ENCODE measurements at places on chromosomes 6 and 20.

GRCh38 chr20:1330075-1330830 lies 1.3 kb upstream of the SDCBP2 start:
- DNase-seq: no peak

DNA sequence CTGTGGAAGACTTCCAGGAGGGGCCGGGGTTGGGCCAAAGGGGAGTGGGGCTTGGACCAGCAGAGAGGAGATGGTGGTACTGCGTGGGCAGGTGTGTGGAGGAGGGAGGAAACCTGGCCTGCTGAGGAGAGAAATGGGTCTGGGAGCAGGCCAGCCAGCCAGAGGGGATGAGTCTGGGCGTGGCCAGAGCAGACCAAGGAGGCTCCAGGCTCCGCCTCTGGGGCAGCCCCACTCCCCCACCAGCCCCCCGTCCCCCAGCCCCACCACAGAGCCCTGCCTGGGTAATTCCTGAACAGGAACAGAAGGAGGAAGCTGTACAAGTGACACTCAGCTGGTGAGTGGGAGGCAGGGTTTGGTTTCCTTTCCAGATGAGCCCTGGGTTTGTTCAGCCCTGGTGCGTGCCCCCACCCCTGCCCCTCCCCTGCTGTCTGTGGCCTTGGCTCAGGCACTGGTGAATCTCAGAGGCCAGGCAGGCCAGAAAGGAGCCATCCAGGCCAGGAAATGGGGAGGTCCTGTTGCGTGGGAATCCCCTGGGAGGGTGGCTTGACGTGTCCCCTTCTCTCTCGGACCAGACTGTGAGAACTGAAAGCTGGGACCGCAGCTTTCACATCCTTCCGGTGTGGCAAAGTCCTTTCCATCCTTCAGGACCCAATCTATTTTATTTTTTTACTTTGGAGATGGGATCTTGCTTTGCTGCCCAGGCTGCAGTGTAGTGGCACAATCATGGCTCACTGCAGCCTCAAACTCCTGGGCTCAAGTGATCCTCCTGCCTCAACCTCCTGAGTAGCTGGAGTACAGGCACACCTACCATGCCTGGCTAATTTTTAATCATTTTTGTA lies 9.4 kb upstream of the SRC start:
- no peak for DNase-seq

DNA sequence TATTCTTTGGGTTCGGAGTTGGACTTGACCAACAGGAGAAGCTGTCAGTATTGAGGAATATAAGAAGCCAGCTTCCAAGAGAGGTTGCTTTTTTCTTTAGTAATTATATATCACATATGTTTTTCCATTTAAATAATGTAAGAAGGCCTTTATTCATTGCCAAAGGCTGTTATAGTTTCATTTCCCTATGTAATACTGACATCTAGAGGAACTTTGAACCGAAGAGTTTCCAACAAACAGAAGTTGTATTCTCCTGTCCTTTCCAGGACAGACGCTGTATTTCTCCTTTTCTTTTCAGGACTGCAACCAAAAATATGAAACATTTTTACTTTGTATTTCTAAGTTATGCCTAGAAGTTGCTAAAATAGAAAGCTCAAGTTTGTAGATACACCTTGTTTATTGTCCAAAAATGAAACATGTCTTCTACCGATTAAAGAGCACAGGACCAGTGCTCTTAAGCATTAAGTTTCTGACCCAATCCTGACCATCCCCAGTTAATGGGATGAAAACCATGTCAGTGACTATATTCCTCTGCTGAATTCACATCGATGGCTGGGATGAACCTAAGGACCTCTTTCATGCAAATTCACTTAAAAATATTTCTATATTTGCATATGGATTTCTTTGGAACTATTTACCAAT lies 55.1 kb downstream of the MYLK4 start:
- no peak for DNase-seq

DNA sequence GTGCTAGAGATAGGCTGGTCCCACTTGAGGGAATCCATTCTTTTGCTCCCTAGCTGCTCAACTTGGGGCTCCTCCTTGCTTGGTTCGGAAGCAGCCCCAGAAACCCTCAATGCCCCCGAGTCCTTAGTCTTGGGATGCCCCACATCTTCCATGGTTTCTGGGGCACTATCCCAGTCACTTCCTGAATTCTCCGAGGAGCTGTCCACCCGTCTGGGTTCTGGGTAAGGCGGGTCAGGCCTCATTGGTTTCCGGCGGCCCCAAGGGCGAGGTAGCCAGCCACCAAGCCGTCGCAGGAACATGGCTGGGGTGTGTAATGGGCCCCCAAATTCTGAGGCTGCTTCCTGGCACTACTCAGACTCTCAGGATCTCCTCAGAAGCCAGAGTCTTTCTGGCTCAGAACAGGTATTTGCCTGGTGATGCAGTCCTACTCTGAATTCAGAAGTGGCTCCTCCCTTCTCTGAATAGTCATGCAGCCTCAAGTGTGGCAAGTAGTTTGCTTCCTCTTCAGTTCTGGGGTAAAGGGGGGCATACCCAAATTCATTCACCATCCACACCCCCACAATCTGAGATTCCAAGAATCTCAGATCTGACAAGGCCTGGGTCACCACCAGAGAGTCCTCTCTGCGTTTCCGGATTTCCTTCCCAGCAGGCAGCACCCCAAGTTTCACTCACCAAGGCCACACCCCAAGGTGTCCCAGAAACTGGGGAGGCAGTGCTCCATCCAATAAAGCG lies 763 bp downstream of the C6orf47 start:
- no peak for DNase-seq

DNA sequence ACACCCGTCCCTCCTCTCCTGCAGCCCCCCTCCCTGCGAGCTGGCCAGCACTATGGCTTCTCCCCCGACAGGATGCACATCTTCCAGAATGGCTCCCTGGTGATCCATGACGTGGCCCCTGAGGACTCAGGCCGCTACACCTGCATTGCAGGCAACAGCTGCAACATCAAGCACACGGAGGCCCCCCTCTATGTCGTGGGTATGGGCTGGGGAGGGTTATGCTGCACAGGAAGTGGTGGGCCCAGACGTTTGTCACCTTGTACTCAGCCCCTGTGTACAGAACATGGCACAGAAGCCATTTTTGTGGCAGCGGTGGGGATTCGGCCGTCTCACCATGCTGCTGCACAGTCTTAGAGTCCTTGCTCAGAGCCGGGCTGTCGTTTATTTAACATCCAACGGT lies 29.0 kb upstream of the SRF start:
- no peak for DNase-seq

- DNase-seq: no peak
Measured at GRCh38 chr6:110430236-110430635, 14.9 kb upstream of the DDO start.

GRCh38 chr6:56259234-56260077 lies 12.1 kb upstream of the COL21A1 start:
- no peak for DNase-seq

DNA sequence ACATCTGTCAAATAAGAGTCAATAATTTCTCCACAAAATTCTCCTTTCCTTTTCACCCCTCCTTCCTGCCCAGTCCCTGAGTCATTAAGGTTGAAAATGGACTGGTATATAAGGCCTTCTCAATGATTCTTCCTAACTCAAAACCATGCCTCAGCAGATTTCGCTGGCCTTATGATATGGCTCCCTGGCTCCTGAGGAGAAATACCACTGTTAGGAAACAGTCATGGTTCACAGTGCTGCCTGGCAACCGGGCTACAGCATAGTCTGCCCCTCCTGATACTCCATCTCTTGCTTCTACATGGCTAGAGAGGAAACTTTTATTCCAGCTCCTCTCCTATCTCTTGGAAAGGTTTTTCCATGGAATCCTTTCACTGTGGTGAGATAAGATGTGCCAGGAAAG lies 4.7 kb downstream of the UBE2J1 start:
- DNase-seq: no peak

GRCh38 chr6:11637266-11637665 lies 99.7 kb downstream of the TMEM170B start:
- DNase-seq: no peak

DNA sequence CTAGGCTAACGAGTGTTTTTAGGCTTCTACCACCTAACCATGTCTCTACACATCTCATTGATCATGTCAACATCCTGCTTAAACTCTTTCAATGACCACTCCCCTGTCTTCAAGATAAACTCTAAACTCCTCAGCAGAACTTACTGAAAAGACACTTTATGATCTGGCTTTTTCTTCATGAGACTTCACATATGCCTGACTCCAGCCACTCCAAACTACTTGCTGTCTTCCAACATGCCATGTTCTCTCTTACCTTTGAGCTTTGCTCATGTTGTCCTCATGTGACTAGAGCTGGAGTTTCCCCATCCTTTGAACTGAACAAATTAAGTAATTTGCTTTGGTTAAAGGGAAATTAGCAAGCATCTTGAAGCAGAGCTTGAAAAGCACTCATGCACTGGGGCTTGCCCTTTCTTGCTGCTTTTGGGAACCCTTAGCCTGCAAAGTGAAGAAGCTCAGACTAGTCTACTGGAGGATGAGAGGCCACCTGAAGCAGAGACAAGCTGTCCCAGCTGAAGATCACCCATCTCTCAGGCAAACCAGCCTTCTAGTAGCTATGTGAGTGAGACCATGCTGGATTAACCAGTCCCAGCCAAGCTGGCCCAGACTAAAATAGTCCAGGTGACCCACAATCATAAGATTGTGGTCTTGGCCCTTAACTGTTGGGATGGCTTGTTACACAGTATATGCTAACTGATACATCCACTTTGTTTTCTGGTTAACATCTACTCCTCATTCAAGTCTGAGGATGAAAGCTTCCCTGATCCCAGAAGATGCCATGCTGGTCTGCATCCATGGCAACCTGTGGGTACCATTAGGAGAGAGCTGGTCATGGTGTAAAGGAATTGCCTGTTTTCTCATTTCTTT lies 235.8 kb downstream of the GMPR start:
- no peak for DNase-seq

DNA sequence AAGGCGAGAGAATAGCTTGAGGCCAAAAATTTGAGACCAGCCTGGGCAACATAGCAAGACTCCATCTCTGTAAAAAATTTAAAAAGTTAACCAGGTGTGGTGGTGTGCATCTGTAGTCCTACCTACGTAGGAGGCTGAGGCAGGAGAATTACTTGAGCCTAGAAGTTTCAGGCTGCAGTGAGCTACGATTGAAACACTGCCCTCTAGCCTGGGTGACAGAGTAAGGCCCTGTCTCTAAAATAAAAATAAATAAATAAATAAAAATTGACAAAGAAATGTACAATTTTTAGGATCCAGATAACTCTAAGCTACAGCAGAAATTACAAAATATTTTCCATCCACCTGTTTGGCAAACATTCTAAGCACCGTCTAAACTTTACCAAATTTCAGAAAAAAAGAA lies 941.0 kb upstream of the ADGRB3 start:
- no peak for DNase-seq

DNA sequence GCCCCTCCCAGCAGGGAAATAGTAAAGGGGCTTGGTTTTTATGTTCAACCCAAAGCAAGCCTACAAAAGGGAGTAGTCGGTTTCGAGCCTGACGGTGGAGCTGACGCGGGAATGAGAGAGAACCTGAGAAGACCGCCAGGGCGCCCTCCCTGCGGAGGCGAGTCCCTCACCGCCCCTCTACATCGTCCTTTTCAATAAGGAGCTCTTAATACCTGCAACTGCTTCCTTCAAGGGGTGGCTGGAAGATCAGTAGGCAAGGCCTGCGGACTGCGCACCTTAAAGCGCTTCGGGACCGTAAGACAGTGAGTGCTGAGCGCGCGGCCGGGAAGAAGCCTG lies 709 bp upstream of the ZNF76 start:
- no peak for DNase-seq

DNA sequence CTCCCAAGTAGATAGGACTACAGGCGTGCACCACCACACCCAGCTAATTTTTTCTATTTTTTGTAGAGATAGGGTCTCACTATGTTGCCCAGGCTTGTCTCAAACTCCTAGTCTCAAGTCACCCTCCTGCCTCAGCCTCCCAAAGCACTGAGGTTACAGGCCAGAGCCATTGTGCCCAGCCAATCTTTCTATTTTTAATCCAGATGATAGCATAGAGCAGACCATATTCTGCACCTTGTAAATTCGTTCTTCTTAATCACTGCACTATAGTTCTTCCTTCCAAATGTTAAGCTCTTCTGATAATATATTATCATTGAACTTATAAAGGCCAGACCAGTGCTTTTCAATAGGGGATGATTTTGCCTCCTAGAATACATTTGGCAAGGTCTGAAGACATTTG lies 24.0 kb upstream of the CNKSR3 start:
- DNase-seq: no peak

DNA sequence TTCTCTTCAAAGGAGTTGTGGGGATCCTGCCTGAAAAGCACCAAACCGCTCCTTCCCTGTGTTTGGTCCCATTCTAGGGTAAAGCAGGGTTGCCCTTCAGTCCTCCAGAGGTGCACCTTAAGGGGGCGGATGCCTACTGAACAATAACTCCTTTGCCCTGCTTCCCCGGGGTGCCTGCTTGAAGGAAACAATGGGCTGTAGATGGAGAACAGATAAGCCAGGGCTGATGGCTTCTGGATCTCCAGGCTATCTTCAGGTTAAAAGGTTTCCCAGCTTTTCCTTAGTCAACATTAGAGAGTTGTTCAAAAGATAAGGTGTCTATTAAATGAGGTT lies 5.4 kb upstream of the PRDM1 start:
- DNase-seq: no peak

GRCh38 chr6:84453499-84453898 lies 226.1 kb upstream of the CEP162 start:
- DNase-seq: no peak

DNA sequence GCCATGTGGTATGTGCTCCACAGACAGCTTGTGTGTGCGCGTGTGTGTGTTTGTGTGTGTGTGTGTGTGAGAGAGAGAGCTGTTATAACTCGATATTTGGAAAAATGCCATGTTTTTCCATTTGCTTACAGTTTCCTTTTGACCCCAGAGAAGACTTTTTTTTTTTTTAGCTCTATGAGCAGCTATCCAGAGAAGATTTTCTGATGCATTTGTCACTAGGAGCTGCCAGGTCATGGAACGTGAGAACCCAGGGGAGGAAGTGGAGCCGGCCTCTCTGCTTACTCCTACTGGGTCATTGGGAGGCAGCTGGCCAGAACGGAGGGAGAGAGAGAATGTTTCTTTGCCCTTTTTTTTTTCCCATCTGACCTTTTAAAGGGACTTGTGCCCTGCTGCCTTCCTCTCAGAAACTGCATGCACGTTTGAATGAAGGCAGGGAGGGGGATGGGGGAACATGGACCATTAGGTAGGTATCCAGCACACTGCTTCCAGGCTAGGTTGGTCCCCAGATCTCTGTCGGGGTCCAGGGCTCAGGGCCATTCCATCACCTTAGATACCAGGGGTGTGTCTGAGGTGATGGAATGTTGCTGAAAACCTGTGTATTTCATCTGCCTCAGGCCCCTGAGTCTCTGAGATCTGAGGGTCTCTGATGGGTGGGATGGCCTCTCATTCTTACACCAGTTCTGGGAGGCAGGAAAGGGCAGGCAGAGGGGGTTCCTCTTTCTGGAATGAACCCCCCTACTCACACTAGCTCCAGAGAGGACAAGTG lies 11.2 kb upstream of the MRPS18A start:
- no peak for DNase-seq

- no peak for DNase-seq
Measured at GRCh38 chr6:73791336-73791735, 95.3 kb downstream of the CD109 start.

Data from activated T-helper 1 cell treated with anti-CD3 and anti-CD28 coated beads, Interleukin-2, amount 50 U/mL, for 16 hours (primary cell).